B cell (primary cell): ENCODE measurements at places on chromosomes 2 and 18.

GRCh38 chr18:45723567-45724355 is at the start of gene SLC14A1:
SLC14A1 (plus strand) TSS chr18:45724181; CDS start chr18:45730321, 6,140 bp downstream.
- H3K27me3 ChIP-seq = no peaks in the 10 kb centered on the region
- no peak within 1 kb of the TSS for H3K4me3 ChIP-seq
- peaks cover 3% of the 10 kb centered on the region for H3K36me3 ChIP-seq
- no peak within 1 kb of the TSS for H3K27ac ChIP-seq

DNA sequence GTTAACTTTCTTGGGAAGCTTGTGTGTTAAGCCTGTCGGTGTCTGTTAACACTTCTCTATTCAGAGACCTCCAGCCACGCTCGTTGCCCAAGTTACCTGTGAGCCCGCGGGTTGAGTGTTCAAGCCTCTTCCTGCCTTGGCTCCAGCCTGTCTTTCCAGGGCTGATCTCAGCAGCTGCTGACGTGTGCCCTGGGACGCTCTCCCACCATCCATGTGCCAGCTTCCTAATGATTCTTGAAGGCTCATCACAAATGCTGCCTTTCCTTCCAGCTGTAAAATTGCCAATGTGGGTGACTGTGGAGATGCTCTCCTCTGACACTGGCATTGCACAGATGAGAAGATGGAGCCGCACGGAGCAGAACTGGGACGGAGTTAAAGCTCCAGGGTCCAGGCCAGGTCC is 6.1 kb downstream of the RNF144A start:
- no peaks in the 10 kb centered on the region for H3K4me1 ChIP-seq
- peaks cover 5% of the 10 kb centered on the region for H3K27me3 ChIP-seq
- no peak overlapping the region for H3K4me3 ChIP-seq
- H3K36me3 ChIP-seq = no peaks in the 10 kb centered on the region
- DNase-seq = no peak

GRCh38 chr2:98458667-98459380 is 14.2 kb downstream of the INPP4A start:
- no peak overlapping the region for H3K27ac ChIP-seq
- DNase-seq = no peak
- H3K4me3 ChIP-seq = no peak overlapping the region
- H3K27me3 ChIP-seq = no peaks in the 10 kb centered on the region
- peaks cover 57% of the 10 kb centered on the region for H3K4me1 ChIP-seq
- no peaks in the 10 kb centered on the region for H3K36me3 ChIP-seq

DNA sequence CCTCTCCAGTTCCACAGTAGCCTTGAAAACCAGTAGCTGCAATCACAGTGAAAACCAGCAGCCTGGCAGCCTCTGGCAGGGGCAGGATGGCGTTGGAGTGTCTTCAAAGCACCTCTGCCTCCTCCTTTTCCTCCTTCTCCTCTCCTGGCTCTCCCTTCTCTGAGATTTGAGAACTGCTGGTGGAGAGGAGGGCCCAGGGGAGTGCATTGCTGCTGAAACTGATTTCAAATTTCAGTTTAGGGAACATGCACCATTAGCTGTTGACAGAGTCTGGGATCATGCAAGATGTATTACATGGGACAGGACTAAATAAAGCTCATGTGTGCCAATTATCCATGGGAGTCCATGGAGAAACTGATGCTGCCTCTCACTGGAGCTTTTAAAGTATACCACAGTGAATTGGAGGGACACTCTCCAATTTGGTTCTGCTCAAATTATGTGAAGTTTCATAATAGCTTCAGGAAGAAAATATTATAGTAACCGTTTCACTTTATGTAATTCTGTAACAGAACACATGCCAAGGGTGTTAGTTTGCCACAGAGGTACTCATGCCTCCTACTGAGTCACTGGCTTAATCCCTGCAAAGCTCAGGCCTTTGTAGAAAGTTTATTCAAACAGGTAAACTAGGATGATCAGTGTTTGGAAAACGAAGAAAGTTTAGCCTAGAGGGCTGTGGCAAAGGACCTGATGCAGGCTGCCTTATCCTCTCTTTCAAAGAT is 146.1 kb downstream of the PRPF40A start:
- no peaks in the 10 kb centered on the region for H3K36me3 ChIP-seq
- no peak overlapping the region for H3K27ac ChIP-seq
- H3K4me1 ChIP-seq = peaks cover 7% of the 10 kb centered on the region
- DNase-seq = no peak
- H3K27me3 ChIP-seq = no peaks in the 10 kb centered on the region
- no peak overlapping the region for H3K4me3 ChIP-seq

DNA sequence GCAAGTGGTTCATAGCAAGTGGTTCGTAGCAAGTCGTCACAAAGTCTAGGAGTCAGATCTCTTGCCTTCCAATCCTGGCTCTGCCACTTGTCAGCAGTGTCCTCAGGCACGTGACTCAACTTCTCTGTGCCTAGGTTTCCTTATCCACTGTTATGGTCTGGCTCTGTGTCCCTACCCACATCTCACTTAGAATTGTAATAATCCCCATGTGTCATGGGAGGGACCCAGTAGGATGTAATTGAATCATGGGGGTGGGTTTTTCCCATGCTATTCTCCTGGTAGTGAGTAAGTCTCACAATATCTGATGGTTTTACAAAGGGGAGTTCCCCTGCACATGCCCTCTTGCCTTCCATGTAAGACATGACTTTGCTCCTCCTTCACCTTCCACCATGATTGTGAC is 51.8 kb upstream of the AP1S3 start:
- DNase-seq = no peak
- H3K4me3 ChIP-seq = no peak overlapping the region
- peaks cover 26% of the 10 kb centered on the region for H3K4me1 ChIP-seq
- H3K27ac ChIP-seq = no peak overlapping the region
- peaks cover 26% of the 10 kb centered on the region for H3K36me3 ChIP-seq

DNA sequence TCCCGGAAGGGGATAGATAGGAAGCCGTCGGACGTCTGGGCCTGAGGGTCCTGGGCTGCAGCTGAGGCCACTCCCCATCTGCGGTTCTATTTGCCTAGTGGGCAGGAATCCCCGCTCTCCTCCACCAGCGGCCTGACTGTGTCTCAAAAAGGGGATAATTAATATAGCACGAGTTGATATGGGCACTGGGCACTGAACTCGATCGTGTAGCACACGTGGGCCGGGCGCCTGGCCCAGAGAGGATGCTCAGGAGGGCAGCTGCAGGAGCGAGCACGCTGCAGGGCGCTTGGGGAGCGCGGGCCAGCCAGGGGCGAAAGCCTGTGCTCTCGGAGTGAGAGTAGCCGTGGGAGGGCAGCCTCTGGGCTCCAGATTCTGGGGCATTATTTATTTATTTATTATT is 8.8 kb upstream of the GBX2 start:
- H3K36me3 ChIP-seq = no peaks in the 10 kb centered on the region
- peaks cover 81% of the 10 kb centered on the region for H3K27me3 ChIP-seq
- H3K27ac ChIP-seq = no peak overlapping the region
- H3K4me3 ChIP-seq = no peak overlapping the region
- DNase-seq = no peak
